Lower lobe of right lung (tissue), 2 donors: ENCODE measurements at places on chromosomes 13 and 19. TPM values are rescaled to one million over a fixed set of nuclear protein-coding genes. Genes with fewer than 3 reads are reported as not detected.

Gene CEACAM21
- 28.8 TPM for total RNA-seq

DNA sequence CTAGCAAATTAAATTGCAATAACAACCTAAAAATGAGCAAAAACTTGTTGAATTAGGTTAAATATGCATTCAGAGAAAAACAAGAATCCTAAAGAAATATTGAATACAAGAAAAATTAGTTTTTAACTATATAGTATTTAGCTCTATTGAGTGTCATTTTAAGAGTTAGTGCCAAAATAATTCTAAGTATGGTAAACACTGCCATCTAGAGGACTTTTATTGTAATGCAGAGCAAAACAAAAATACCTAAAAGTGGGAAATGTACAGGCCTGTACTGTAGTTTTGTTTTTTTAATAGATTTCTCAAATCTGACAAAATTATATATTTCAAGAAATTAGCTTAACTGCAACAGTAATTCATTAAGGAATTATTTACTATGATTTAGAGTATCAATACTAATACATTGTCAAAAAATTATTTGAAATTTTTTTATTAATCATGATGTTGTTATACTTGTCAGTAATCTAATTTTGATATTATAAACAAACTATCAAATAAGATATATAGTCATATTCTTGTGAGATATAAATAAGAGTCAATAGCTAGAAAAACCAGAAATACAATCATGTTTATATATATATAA is 8.2 kb upstream of the PCDH9 start:
- no peak for DNase-seq
- no peak overlapping the region for H3K27ac ChIP-seq
- H3K4me1 ChIP-seq = no peaks in the 10 kb centered on the region
- no peaks in the 10 kb centered on the region for H3K36me3 ChIP-seq
- H3K4me3 ChIP-seq = no peak overlapping the region
- no peaks in the 10 kb centered on the region for H3K27me3 ChIP-seq

GRCh38 chr19:44737238-44738071 is 11.1 kb upstream of the BCL3 start:
- peaks cover 51% of the 10 kb centered on the region for H3K4me1 ChIP-seq
- H3K36me3 ChIP-seq = no peaks in the 10 kb centered on the region
- H3K27ac ChIP-seq = no peak overlapping the region

DNA sequence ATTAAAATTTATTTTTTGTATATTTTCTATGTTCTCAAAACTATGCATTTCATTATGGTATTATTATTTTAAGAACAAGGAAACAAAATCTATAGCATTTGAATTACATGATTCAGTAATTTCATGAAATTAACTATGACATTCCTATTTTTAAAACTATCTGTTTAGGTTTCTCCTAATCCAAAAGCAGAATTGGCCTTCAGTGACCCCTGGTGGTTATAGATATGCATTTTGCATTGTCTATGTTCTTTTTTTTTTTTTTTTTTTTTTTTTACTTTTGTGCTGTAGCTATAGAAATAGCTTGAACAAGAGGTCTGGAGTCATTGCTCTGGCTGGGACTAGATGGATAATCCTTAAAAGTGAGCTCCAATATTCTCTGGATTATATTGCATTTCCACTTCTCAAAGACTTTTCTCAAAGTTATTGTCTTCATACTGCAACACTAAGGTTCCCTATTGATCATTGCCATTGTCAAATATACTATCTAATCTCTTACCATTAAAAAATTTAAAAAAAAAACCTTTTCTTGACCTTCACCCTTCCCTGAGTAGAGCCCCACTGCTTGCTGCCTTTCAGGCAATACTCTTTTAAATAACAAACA is 15.9 kb upstream of the DNAJC3 start:
- no peak overlapping the region for H3K27ac ChIP-seq
- no peak for DNase-seq
- no peaks in the 10 kb centered on the region for H3K36me3 ChIP-seq
- no peaks in the 10 kb centered on the region for H3K27me3 ChIP-seq
- H3K4me1 ChIP-seq = no peaks in the 10 kb centered on the region

- peaks cover 4% of the 10 kb centered on the region for H3K27me3 ChIP-seq
- DNase-seq = no peak
- no peak overlapping the region for H3K27ac ChIP-seq
- no peak overlapping the region for H3K4me3 ChIP-seq
- H3K36me3 ChIP-seq = no peaks in the 10 kb centered on the region
Measured at GRCh38 chr19:55544776-55545439, 435 bp downstream of the SBK3 start.
